ENCODE measurements at places on chromosomes 6 and 20.

- no peak for DNase-seq
Observed at GRCh38 chr20:39302312-39302711, 340.2 kb downstream of the DHX35 start.

- no peak for DNase-seq
Observed at GRCh38 chr6:75337835-75338580, 53.4 kb upstream of the TMEM30A start.

DNA sequence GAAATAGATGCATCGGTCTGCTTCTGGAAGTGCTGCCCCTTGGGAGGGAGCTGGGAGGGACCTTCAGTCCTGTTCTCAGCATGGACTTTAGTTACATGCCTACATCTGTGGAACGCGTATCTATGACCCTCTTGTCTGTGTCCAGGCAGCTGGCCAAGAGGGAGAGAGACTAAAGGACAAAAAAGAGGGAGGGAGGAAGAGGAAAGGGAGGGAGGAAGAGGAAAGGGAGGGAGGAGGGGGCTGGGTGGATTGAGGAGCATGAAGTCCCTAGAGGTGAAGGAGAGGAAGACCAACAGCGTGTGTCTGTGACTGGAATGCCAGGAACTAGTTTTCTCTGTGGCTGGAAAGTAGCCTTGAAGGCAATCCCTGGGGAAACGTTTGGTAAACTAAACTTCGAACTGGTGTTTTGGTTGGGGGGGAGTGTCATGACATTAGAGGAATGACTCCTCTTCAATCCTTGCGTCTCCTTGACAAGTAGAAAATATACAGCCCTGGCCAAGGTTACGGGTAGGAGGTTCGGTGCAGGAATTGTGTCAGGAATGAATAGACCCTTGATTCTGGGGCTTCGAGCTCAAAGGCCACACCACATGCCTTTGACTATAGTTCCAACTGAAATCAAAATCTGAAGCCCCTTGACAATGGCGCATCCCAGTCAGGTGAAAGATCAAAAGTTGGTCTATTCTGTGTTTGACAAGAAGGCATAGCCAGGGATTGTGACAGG, 52.0 kb upstream of the PLEKHG1 start:
- DNase-seq: no peak

DNA sequence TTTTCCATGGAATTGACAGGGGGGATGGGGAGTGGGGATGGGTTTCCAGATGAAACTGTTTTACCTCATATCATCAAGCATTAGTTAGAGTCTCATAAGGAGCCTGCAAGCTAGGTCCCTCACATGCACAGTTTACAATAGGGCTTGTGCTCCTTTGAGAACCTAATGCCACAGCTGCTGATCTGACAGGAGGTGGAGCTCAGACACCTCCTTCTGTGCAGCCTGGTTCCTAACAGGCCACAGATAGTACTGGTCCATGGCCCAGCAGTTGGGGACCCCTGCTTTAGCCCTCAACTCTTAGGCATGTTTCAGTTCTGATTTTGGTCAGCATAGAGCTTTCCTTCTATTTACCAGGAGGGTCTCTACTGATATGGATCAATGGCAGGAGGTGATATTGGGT, 251.6 kb downstream of the LAMA2 start:
- DNase-seq: no peak

- DNase-seq: no peak
Observed at GRCh38 chr6:123638865-123639264, 2.1 kb upstream of the TRDN start.

- no peak for DNase-seq
Observed at GRCh38 chr20:40980106-40980827, 48.4 kb upstream of the TOP1 start.

Measured in SW 1271 (cell line).